ENCODE measurements at places on chromosomes 2 and 18. TPM values are rescaled to one million over a fixed set of nuclear protein-coding genes. Genes with fewer than 3 reads are reported as not detected.

DNA sequence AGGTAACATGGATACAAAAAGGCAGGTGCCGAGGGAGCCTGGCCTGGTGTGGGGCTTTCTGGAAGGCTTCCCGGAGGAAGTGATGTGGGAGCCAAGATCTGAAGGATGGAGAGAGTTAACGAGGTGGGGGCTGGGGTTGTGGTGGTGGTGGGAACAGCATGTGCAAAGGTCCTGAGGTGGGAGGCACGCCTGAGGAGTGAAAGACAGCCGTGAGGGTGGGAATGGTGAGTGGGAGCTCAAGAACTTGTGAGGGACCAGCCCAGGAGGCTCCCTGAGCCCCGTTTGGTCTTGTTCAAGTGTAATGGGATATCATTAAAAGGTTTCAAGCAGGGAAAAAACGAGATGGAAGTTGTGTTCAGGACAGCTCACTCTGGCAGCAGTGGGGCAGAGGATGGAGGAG is 35.2 kb downstream of the TRPM8 start:
- no peak for DNase-seq
- H3K27ac ChIP-seq = no peak overlapping the region
- no peaks in the 10 kb centered on the region for H3K36me3 ChIP-seq
- no peak overlapping the region for H3K4me3 ChIP-seq

GRCh38 chr2:190678444-190679162 is 29.7 kb downstream of the NAB1 start:
- H3K36me3 ChIP-seq = peaks cover 33% of the 10 kb centered on the region
- peak; percentile 59 for DNase-seq
- H3K4me3 ChIP-seq = peak overlapping the region; percentile 62
- H3K27me3 ChIP-seq = no peaks in the 10 kb centered on the region

DNA sequence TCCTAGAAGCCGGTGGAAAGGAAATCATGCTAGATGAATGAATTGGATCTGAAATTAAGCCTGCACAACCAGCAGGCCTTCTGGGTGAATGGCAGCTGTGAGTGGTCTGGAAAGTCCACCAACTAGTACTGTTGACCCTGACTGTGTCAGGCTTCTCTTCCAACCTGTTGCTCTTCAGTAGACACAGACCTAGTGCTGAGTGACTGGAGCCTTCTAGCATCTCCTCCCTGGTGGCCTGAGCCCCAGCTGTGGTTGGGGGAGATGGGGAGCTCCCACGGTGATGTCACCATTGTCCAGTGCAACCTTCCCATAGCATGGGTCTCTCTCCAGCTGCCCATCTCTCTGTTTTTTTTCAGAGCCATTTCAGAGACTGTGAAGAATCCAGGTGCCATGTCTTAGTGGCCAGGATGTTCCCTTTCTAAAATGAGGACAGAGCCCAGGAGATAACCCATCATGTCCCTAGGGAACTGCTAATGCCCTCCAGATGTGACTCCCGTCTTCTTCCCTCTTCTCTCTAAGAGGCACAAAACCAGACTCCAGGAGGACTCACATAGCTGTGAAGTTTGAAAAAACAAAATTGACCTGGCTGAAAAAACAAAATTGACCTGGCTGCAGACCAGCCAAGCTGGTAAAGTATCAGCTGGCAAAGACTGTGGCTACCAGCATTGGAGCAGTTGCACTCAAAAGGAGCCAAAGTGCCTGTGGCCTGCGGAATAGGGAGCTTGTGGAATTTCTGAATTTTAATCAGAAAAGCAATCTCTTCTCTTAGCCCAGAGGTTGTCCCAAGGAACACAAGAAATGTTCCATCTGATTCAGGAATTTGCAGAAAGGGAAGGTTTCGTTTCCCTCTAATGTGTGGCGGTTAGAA is 67.4 kb upstream of the RPL31 start:
- H3K27me3 ChIP-seq = peaks cover 2% of the 10 kb centered on the region
- H3K27ac ChIP-seq = no peak overlapping the region
- H3K36me3 ChIP-seq = no peaks in the 10 kb centered on the region
- H3K4me1 ChIP-seq = no peaks in the 10 kb centered on the region
- DNase-seq = no peak

GRCh38 chr2:33598561-33599174 is 431 bp downstream of the FAM98A start:
- H3K36me3 ChIP-seq = peaks cover 12% of the 10 kb centered on the region
- peak; percentile 79 for DNase-seq
- peaks cover 28% of the 10 kb centered on the region for H3K4me1 ChIP-seq
- peak overlapping the region; percentile 86 for H3K4me3 ChIP-seq
- no peaks in the 10 kb centered on the region for H3K27me3 ChIP-seq

GRCh38 chr2:30701782-30702181 is 105.5 kb downstream of the CAPN13 start:
- H3K27ac ChIP-seq = no peak overlapping the region
- no peak for DNase-seq
- no peaks in the 10 kb centered on the region for H3K4me1 ChIP-seq
- peaks cover 4% of the 10 kb centered on the region for H3K27me3 ChIP-seq
- H3K4me3 ChIP-seq = no peak overlapping the region

- peak; percentile 88 for DNase-seq
- H3K36me3 ChIP-seq = peaks cover 2% of the 10 kb centered on the region
- peaks cover 37% of the 10 kb centered on the region for H3K4me1 ChIP-seq
- H3K4me3 ChIP-seq = no peak overlapping the region
- H3K27ac ChIP-seq = peak overlapping the region; percentile 47
Measured at GRCh38 chr18:23810396-23810795, 121.1 kb downstream of the LAMA3 start.

DNA sequence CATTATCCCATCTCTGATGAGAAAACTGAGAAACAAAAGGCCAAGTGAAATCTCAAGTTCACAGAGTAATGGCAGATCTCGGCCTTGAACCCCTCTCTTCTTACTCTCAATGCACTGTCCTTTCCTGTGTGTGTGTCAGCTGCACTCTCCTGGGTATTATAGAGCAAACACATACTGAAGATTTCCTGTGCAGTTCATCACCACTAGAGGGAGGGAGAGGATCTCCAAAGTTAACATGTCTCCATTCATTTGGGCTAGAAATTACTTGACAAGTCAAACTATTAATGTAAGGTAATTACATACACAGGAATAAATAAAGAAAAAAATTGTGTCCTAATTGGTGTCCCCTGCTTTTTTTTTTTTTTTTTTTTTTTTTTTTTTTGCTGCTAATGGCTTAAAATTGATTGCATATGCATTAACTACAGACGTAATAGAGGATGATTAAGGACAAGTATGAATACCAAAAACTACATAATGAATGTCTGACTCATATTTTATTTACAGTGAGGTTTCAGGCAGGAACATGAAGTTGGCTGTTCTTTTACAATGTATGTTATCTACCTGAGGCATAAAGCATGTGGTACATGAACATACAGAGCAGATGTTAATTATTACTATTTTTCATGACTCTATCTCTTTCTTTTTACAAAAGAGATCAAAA is 269.2 kb downstream of the NYAP2 start:
- no peaks in the 10 kb centered on the region for H3K4me1 ChIP-seq
- H3K4me3 ChIP-seq = no peak overlapping the region
- DNase-seq = no peak

DNA sequence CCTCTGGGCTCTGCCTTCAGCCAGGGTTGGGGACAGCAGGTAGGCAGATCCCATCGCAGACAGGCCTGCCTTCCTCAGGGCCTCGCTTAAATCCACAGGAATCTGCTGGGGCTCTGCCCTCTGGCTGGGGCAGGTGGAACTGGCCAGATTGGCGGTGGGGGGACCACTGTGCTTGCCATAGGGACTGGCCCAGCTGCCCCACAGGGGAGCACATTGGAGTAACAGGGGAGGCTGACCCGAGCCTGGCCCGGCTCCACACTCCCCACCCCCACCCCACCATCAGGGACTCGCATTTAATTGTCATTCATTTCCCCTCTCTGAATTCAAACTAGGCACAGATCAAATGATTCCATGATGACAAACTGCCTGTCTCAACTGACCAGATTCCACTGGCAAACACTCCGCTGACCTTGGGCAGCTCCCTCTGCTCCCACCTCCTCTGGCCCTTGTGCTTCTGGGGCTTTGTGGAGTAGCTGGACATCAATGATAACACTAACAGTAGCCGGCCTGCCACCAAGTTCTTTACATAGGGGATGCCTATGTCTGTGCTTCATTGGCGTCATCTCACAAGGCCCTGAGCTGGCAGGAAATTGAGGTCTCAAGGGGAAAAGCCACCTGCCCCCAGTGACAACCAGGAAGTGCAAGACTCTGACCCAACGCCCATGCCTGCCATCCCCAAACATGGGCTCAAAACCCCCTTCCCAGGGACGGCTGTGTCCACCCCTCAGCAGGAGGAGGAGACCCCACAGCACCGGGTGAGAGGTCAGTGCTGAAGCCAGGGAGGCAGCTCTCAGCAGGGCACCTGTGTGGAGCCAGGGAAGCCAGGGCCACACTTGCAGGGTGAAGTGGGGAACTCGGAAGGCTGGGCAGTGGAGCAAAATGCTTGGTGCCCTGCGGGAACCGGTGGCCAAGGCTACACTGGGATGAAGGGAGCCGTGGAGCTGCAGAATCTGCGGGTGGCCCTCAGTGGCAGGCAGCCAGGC is 2.1 kb upstream of the B3GNT7 start:
- peak overlapping the region; percentile 97 for H3K27ac ChIP-seq
- DNase-seq = peak; percentile 82
- H3K4me3 ChIP-seq = peak overlapping the region; percentile 76
- peaks cover 21% of the 10 kb centered on the region for H3K27me3 ChIP-seq

DNA sequence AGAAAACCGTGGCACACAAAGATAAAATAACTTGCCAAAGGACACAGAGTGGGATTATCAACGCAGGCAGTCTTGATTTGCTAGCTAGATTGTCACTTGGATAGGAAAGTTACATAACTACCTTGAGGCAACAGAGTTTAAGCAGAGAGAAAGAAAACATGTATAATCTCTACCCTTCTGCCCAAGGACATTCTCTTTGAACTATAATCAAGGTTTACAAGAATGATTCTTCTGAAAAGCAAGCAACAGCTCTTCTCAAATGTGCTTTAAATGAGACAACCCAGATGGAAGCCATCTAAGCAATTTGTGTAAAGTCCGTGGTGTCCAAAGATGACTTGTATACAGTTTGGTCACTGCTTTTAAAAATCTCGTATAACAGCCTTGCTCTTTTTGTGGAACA is 177.4 kb downstream of the CD226 start:
- H3K4me1 ChIP-seq = peaks cover 6% of the 10 kb centered on the region
- H3K36me3 ChIP-seq = peaks cover 14% of the 10 kb centered on the region
- H3K4me3 ChIP-seq = no peak overlapping the region
- DNase-seq = no peak
- H3K27ac ChIP-seq = no peak overlapping the region
- no peaks in the 10 kb centered on the region for H3K27me3 ChIP-seq

GRCh38 chr18:25787276-25787675 is 303.1 kb downstream of the SS18 start:
- H3K4me1 ChIP-seq = no peaks in the 10 kb centered on the region
- no peak overlapping the region for H3K27ac ChIP-seq
- no peak overlapping the region for H3K4me3 ChIP-seq
- H3K36me3 ChIP-seq = no peaks in the 10 kb centered on the region
- no peaks in the 10 kb centered on the region for H3K27me3 ChIP-seq
- no peak for DNase-seq

- H3K36me3 ChIP-seq = peaks cover 46% of the 10 kb centered on the region
- H3K4me1 ChIP-seq = peaks cover 31% of the 10 kb centered on the region
- H3K27me3 ChIP-seq = no peaks in the 10 kb centered on the region
- no peak for DNase-seq
- no peak overlapping the region for H3K27ac ChIP-seq
Measured at GRCh38 chr18:62377131-62377807, 52.2 kb downstream of the TNFRSF11A start.

DNA sequence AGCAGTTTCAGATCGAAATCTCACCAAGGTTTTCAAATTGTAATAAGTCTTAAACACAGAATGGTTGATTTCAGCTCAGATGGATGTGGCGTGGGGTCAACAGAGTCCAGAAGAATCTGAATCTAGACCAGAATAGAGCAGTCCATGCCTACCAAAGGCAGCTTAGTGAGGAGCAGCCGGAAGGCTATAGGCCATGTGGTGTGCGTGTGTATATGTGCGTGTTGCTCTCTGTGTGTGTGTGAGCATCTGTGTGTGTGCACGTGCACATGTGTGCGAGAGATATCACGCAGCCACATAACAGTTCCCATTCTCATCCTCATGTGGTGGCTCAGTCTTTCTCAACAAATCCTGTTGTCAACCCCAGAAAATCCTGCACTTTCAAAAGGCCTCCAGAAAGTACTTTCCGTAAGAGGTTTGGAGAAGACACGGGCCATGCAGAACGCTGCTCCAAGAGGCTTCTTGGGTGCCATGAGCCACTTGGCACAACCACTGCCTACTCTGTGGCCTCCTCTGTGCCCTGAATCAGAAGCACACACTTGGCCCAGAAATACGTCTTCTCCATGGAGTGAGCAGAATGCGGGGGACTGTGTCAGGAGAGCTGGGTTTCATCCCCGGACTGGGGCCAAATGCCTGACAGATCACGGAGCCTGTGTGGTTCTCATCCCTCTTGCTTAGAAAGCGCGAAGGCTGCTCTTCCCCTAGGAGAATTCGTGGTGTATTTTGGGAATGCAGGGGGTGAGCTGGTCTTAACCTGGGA is 67.3 kb downstream of the ACKR3 start:
- no peaks in the 10 kb centered on the region for H3K36me3 ChIP-seq
- no peak overlapping the region for H3K4me3 ChIP-seq
- no peak for DNase-seq
- H3K27ac ChIP-seq = no peak overlapping the region
- H3K27me3 ChIP-seq = peaks cover 6% of the 10 kb centered on the region
- H3K4me1 ChIP-seq = no peaks in the 10 kb centered on the region

DNA sequence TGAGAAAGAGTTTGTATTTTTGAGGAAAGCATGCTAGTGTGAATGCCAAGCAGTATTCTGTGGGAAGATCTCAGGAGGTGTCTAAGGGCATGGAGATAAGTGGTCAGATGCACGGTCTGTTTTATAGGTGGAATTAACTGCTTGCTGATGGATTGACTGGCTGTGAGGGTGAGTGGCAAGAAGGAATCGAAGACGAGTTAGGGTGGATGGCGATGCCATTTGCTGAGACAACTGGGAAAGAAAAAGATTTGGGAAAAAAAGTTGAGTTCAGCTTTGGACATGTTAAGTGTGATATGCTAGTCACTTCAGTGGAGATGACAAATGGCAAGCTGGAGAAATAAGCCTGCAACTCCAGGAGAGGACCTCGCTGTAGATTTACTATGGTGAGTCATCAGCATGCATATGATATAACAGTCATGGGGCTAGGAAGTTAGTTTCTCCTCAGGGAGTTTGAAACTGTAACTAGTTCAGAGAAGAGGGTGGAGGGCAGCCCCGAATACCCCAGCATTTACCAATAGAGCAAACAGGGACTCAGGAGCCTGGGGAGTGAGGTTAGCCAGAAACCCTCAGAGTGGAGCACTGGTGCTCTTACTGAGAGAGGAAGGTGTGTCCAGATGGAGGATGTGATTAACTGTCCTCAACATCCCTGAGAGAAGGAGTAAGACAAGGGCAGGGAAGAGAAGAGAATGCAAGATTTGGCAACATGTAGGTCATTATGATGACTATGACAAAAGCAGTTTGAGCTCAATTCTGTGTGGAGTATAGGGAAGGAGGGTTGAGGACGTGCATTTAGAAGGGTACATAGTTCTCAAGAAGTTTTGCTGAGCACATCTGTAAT is 2.0 kb upstream of the HK2 start:
- no peak for DNase-seq
- no peak overlapping the region for H3K4me3 ChIP-seq
- peaks cover 10% of the 10 kb centered on the region for H3K27me3 ChIP-seq
- H3K27ac ChIP-seq = no peak overlapping the region

MOGAT1 gene
- total RNA-seq = not detected

KLHL41 gene
- not detected for total RNA-seq

RNF144A gene
- 35.5 TPM for total RNA-seq

Data from activated CD8-positive, alpha-beta memory T cell treated with anti-CD3 and anti-CD28 coated beads, Interleukin-2, amount 10 ng/mL, durations not matched to agents 7 days and 5 days (primary cell).